Sigmoid colon (tissue), 7 donors: ENCODE measurements at places on chromosomes 12 and 14. TPM values are rescaled to one million over a fixed set of nuclear protein-coding genes. Genes with fewer than 3 reads are reported as not detected.

GRCh38 chr12:12439636-12440035 is 82.8 kb downstream of the BORCS5 start:
- no peak for DNase-seq

DNA sequence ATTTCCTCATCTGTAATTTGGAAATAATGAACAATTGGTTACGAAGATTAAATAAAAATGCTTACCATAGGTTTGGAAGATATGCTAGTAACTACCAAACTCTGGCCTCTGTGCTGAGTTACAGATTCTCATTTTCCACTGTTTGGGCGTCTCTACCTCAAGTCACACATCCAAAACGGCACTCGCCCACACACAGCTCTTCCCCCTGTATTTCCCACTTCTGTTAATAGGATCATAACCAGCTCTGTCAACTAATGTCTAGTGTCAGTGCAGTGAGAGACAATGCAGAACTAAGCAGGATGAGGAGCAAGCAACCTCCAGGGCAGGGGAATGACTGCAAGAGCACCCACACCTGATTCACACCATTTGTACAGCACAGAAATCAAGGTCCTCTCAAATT is 10.9 kb upstream of the SYCP3 start:
- no peak for DNase-seq

DNA sequence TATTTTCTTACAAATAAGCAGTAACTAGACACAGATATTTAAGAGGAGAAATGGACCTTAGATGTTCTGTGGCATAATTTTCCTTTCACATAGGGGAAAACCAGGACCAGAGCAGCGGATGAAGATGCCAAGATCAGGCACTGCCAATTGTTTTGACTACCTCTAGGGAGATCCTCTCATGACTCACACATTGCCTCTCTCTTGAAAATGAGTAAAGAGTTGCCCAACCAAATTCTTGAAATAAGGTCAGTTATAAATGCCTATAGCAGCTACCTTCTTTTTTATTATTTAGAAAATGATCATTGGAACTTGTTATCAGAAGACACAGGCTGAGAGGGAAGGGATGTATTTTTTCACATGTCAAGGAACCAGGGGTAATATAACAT is 263.4 kb upstream of the PLEKHG7 start:
- DNase-seq = no peak

DNA sequence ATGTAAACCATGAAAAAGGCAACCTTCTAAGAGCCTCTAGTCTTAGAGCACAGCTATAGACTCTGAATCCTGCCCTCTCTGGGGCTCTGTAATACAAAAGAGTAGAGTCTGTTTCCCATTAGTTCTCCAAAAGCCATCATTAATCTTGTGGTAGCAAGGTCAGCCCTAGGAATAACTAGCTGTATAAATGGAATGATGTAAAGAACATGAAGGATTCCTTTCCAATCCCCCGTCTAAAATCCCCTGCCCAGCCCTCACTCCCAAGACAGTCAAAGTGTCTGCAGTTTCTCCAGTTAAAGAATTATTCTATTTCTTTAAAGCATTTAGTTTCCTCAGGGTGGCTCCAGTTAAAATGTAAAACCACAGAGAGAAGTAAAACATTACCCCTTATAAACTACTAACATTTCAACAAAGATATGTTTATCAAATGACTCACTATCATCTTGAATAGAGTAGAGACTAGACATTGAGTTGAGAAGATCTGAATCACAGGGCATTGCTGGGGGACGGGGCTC is 104.2 kb downstream of the ST8SIA1 start:
- DNase-seq = no peak

- DNase-seq = no peak
These were observed 29.7 kb downstream of the RAD9B start for GRCh38 chr12:110531741-110532333.

GRCh38 chr12:4743046-4743445 is 22.8 kb downstream of the GALNT8 start:
- no peak for DNase-seq

The RIC8B gene
- total RNA-seq = 21.7 TPM

The FIGNL2 gene
- 0.36 TPM for total RNA-seq

The EXOC3L4 gene
- total RNA-seq = 0.41 TPM
